ENCODE measurements at places on chromosomes 1 and 21.

GRCh38 chr1:105664495-105664894, 1392.0 kb upstream of the PRMT6 start:
- no peak for DNase-seq

DNA sequence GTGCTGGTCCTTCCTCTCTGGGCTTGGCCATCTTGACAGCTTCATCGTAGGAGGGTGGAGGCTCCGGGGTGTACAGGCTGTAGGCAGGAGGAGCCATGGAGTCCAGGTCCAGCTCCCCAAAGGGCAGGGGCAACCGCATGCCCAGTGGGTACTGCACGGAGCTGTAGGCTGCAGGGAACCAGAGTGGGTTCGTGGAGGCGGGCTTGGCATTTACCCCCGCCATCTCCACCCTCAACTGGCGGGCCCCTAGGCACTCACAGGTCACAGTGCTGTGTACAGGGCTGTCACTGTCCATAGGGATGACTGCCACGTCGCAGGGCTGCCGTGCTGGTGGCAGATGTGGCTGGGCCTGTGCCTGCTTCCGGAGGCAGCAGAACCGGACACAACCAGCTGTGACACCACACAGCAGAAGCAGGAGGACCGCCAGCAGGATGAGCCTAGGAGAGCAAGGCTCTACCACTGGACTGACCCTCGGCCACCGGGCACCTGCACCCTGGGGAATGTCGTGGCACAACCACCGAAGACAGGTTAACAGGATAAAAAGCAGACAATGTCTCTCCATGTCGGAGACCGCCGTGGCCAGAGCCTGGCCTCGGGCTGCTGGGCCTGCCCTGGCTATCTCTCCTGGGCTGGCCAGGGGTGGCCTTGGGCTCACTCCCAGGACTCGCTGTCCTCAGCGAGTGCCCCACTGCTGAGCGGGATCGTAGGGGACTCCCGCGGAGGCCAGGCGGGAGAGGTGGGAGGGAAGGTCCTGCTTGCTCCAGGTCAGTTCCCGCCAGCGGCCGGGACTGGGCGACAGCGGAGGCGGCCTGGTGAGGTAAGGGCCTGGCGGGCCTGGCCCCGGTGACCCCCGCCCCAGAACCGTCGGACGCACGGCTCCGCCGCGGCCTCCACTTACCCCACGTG, 831 bp downstream of the TMEM52 start:
- DNase-seq, result no peak

DNA sequence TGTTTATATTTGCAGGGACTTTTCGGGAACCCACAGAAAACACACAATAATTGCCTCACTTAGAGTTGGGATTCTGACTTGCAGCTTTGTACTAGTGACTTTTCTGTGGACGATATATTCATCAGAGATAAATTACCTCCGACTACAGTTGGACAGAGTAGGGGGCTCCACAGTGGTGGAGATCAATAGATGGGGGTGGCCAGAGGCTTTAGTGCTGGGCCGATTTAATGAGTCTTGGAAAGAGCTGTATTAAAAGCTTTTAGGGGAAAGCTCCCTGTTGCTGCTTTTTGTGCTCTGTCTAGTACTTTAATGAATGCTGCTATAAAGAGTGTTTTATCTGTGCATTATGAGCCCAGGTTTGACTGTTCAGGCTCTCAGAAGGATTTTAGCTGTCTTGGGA, 359.2 kb upstream of the DPYD start:
- no peak for DNase-seq

DNA sequence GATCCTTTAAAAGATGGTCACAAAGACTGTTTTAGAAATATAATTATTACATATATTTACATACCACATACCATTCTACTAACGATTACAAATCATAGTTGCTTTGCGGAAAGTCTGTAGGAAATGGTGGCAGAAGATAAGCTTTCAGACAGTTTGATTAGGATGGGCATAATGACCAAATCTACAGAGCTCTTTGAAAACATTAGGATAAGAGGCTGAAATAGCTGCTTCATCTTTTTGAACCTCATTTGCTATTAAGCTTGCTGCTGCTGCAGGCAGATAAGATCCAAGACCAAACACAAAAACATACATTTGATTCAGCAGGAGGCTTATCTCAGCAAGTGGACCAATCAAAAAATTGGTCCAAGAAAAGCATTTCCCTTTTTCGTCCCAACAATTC, 47.1 kb downstream of the DDAH1 start:
- no peak for DNase-seq

DNA sequence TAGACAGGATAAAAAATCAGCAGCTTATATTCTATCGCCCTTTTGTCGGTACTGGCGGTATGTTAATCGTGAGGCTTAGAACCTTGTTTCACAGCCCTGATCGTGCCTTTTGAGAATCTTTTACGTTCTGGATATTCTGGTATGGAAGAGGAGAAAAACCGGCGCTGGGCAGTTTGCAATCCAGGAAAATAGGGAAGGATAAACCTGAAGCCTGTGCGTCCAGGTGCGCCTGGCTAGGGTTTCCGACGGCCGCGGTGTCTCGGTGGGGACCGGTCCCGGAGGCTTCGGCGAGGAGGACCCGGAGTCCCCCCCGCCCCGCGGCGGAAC, 258 bp upstream of the SYPL2 start:
- DNase-seq, result no peak

GRCh38 chr1:6014130-6014999, 22.1 kb upstream of the NPHP4 start:
- peak; percentile 15 for DNase-seq

GRCh38 chr1:41401899-41402298, 40.7 kb downstream of the FOXO6 start:
- DNase-seq, result no peak

- no peak for DNase-seq
Measured at GRCh38 chr1:21206117-21206516, 29.4 kb upstream of the EIF4G3 start.

- no peak for DNase-seq
Measured at GRCh38 chr1:23451441-23451840, 26.9 kb upstream of the TCEA3 start.

GRCh38 chr21:14488672-14489204, 57.4 kb downstream of the SAMSN1 start:
- no peak for DNase-seq

Data from HL-60 (cell line).